ENCODE measurements at places on chromosomes 5 and 9. TPM values are rescaled to one million over a fixed set of nuclear protein-coding genes. Genes with fewer than 3 reads are reported as not detected.
A peak's percentile ranks its signal among the peaks of the same experiment; 100 is the strongest.

DNA sequence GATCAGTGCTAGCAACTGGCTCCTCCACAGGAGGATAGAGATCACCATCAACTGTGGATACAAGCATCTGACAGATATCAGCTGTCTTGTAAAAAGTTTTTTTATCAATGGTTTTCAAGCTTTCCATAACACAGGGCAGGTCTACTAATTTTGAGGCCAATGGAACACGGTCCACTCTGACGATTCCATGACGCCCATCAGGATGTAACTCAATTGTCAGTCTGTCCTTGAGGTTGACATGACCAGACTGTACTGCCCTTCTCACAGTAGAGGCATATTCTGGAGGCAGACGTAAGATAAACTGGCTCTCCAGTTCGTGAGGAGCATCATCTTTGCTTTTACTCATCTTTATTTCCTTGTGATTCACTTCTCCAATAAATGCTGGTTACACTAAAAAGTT, 885 bp downstream of the TAF7 start:
- no peak for DNase-seq
- peak overlapping the region; percentile 97 for H3K27ac ChIP-seq
- H3K36me3 ChIP-seq: no peaks in the 10 kb centered on the region
- no peaks in the 10 kb centered on the region for H3K27me3 ChIP-seq
- H3K4me3 ChIP-seq: peak overlapping the region; percentile 50

GRCh38 chr5:145750199-145750598, 84.9 kb downstream of the PRELID2 start:
- no peaks in the 10 kb centered on the region for H3K36me3 ChIP-seq
- no peaks in the 10 kb centered on the region for H3K4me1 ChIP-seq
- DNase-seq: no peak
- no peak overlapping the region for H3K27ac ChIP-seq
- H3K4me3 ChIP-seq: no peak overlapping the region

DNA sequence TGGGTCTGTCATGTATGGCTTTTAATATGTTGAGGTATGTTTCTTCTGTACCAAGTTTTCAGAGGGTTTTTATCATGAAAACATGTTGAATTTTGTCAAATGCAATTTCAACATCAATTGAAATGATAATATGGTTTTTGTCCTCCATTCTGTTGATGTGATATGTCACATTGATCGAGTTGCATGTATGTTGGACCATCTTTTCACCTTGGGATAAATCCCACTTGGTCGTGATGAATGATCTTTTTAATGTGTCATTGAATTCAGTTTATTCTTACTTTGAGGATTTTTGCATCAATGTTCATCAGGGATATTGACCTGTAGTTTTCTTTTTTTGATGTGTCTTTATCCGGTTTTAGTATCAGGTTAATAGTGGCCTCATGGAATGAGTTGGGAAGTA, 288.5 kb downstream of the PJA2 start:
- no peak overlapping the region for H3K4me3 ChIP-seq
- H3K27ac ChIP-seq: no peak overlapping the region
- H3K36me3 ChIP-seq: no peaks in the 10 kb centered on the region
- no peaks in the 10 kb centered on the region for H3K4me1 ChIP-seq
- DNase-seq: no peak

- H3K27ac ChIP-seq: no peak overlapping the region
- no peaks in the 10 kb centered on the region for H3K27me3 ChIP-seq
- DNase-seq: no peak
- no peaks in the 10 kb centered on the region for H3K36me3 ChIP-seq
Measured at GRCh38 chr5:165296401-165297130, 1791.1 kb downstream of the MAT2B start.

DNA sequence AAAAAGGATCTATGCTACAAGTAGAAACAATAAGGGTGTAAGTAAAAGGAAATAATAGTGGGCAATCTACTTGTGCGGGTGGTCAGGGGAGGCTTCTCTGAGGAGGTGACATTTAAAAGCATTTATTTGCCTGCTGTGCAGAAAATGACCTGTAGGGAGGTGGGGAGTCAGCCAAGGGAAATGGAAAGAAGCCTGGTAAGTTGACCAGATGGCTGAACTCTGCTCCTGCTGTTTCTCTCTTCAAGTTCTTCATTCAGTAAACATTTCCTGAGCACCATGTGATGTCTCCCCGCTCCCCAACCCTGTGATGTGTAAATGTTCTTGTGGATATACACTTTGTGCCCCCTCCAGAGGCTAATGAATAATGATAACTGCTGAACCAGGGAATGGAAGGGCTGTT, 9.9 kb upstream of the SPIN1 start:
- no peaks in the 10 kb centered on the region for H3K4me1 ChIP-seq
- no peak for DNase-seq
- H3K27ac ChIP-seq: no peak overlapping the region
- H3K36me3 ChIP-seq: no peaks in the 10 kb centered on the region
- no peaks in the 10 kb centered on the region for H3K27me3 ChIP-seq
- no peak overlapping the region for H3K4me3 ChIP-seq

DNA sequence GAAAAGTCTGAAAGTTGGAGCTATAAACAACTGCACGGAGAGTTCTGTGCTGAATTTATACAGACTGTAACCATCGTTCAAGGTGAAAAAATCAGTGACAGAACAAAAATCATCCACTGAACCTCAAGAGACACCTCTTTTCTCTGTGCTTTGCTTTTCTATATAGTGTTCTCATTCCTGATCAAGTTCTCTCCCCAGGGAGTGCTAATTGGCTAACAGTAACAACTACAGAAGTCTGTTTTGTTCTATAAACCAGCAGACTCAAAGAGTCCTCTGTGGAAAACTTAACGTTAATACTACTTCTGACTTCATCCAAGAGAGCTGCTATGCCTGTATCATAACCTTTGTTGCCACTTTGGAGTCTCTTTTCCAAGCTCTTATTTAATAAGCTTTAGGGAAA, 1388.3 kb upstream of the C9orf72 start:
- H3K4me1 ChIP-seq: no peaks in the 10 kb centered on the region
- no peak for DNase-seq
- H3K27me3 ChIP-seq: no peaks in the 10 kb centered on the region
- no peak overlapping the region for H3K4me3 ChIP-seq
- H3K27ac ChIP-seq: no peak overlapping the region

- H3K4me1 ChIP-seq: peaks cover 55% of the 10 kb centered on the region
- H3K4me3 ChIP-seq: peak overlapping the region; percentile 59
- H3K27me3 ChIP-seq: peaks cover 7% of the 10 kb centered on the region
- peaks cover 25% of the 10 kb centered on the region for H3K36me3 ChIP-seq
Measured at GRCh38 chr5:179817890-179818745, 2.6 kb upstream of the SQSTM1 start.

DNA sequence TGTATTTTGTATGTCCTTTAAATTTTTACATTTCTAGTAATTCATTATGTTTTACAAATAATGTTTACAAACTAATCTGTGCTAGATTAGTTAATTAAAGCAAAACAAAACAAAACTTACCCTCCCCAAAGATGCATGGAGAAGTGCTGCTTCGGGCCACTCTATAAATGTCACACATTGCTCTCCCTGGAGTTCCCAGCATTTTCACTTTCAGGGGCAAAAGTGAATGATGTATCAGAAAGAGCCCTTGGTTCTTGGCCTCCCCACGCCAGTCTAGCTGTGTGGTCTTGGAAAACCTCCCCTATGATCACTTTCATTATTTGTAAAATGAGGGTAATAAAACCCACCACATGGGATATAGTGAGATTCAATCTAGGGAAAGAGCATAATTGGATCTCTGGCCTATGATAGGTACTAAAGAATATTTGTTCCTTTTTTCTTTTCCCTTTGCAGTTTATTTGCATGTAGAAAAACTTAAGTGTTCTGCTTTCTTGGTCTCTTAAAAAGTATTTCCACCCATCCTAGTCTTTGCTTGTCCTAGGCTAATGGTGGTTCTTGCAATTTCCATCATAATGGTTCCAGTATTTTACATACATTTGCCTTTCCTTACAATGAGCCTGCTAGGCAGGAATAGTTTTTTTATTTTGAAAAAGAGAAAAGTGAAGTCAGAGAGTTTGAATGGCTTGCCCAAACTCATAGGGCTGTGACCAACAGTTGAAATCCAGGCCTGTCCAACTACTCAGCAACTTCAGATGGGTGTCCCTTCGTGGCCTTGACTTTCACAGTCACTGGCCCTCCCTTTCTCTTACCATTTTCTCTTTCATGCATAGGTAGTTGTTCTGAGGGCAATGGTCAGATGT, 184.5 kb upstream of the KLF4 start:
- no peak overlapping the region for H3K27ac ChIP-seq
- H3K36me3 ChIP-seq: no peaks in the 10 kb centered on the region
- H3K4me3 ChIP-seq: no peak overlapping the region
- no peak for DNase-seq

DNA sequence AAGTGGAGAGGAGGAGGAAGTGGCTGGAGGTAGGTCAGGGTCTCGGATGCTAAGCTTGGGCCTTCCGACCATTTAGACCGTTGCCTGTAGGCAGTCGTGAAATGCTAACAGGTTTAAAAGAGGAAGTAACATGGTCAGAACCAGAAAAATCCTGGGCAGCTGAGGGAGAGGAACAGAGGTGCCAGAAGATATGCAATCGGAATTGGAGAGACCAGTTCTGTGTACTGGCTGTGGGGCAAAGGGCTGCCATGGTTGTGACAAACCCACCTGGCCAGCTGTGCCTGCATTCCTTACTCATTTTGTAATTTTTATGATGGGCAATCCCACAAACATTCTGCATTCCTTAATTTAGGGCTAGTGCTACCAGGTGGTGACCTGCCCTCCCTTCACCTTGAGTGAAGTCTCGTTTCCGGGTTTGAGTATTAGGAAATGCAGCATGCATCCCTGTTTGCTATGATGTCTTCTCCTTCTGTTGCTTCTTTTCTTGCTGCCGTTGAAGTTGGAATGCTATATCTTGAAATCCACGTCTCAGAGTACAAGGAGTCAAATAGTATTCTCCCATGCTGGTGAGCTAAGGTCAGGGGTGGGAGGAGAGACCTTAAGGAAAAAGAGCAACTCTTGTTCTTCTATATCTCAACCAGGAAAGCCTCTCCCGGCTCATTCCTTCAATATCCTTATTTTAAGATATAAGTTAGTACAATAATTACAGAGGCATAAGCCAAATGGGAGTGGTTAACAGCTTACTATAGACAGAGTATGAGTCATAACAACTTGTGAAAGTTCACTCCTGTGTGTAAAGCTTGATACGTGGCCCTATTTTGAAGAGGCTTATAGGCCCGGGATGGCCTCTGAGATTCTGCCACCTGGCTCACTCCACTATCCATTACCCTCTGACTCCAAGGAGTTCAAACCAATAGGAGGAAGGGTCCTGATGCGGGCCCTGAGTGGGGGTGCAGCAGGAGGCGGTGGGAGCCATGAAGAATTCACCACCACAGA, 37.0 kb downstream of the B4GALT1 start:
- H3K36me3 ChIP-seq: peaks cover 14% of the 10 kb centered on the region
- H3K4me3 ChIP-seq: no peak overlapping the region
- H3K27me3 ChIP-seq: no peaks in the 10 kb centered on the region
- H3K4me1 ChIP-seq: no peaks in the 10 kb centered on the region
- DNase-seq: no peak

GRCh38 chr9:136762915-136763648, 1.2 kb downstream of the LCN15 start:
- H3K27me3 ChIP-seq: peaks cover 11% of the 10 kb centered on the region
- H3K4me3 ChIP-seq: no peak overlapping the region
- H3K36me3 ChIP-seq: no peaks in the 10 kb centered on the region
- H3K27ac ChIP-seq: no peak overlapping the region
- peaks cover 15% of the 10 kb centered on the region for H3K4me1 ChIP-seq

DNA sequence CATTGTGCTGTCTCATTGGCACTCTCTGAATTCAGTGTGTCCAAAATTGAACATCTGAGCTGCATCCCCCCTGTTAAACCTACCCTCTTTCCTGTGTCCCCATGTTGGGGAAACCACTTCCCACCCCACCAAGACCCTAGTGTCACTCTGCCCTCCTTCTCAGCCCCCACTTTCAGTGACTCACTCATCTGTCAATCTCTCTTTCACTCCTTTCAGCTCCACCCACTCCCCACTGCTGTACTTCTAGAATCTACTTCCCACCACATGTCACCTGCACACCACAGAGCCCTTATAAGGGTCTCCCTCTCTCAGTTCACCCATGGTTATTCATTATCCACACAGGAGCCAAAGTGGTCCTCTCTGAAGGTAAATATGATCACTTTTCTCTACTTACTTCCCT, 5.8 kb upstream of the SPOCK1 start:
- H3K4me3 ChIP-seq: no peak overlapping the region
- no peak for DNase-seq
- no peaks in the 10 kb centered on the region for H3K27me3 ChIP-seq
- H3K4me1 ChIP-seq: no peaks in the 10 kb centered on the region
- no peak overlapping the region for H3K27ac ChIP-seq
- H3K36me3 ChIP-seq: no peaks in the 10 kb centered on the region

GRCh38 chr9:113690055-113690740, 185.9 kb upstream of the ZNF618 start:
- no peak for DNase-seq
- no peaks in the 10 kb centered on the region for H3K36me3 ChIP-seq
- peaks cover 28% of the 10 kb centered on the region for H3K27me3 ChIP-seq

DNA sequence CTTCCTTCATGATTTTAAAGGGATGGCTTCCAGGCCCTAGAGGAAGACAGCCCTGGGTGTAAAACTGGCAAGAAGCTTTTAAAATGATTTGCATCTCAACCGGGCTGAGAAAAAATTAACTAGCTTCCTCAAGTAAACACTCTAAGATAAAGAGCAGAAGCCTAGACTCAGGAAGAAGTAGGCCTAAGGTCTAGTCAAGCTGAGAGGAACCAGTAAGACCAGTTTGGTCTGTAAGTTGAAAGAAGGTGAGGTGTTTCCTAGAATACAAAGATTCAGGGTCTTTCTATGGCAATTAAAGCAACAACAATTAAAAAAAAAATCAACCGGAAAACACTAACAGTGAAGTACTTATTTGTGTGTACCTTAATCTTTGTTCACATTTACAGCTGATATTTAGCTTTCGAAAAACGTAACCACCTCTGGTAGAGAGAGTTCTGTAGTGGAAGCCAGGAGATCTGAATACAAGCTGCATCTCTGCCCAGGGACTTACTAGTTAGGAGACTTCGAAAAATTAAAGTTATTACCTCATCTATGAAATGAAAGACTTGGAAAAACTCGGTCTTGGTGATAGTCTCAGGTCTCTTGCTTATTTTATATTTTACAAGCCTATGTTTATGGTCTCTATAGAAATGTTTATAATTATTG, 75.7 kb downstream of the TUSC1 start:
- H3K4me1 ChIP-seq: no peaks in the 10 kb centered on the region
- H3K4me3 ChIP-seq: no peak overlapping the region
- no peaks in the 10 kb centered on the region for H3K27me3 ChIP-seq
- no peak for DNase-seq
- no peak overlapping the region for H3K27ac ChIP-seq

- H3K27ac ChIP-seq: peak overlapping the region; percentile 78
- H3K4me3 ChIP-seq: no peak overlapping the region
- peak; percentile 69 for DNase-seq
- H3K36me3 ChIP-seq: no peaks in the 10 kb centered on the region
- no peaks in the 10 kb centered on the region for H3K27me3 ChIP-seq
Measured at GRCh38 chr5:989961-990530, 18.6 kb upstream of the NKD2 start.

The NTNG2 gene
- 23.0 TPM for total RNA-seq

Measured in spinal cord (tissue), 10 donors.